ENCODE measurements at places on chromosomes 4 and X. TPM values are rescaled to one million over a fixed set of nuclear protein-coding genes. Genes with fewer than 3 reads are reported as not detected.

GRCh38 chr4:125573368-125573767 lies 258.6 kb downstream of the FAT4 start:
- H3K36me3 ChIP-seq, result no peaks in the 10 kb centered on the region
- no peaks in the 10 kb centered on the region for H3K4me1 ChIP-seq
- no peak overlapping the region for H3K4me3 ChIP-seq
- H3K27me3 ChIP-seq, result no peaks in the 10 kb centered on the region

DNA sequence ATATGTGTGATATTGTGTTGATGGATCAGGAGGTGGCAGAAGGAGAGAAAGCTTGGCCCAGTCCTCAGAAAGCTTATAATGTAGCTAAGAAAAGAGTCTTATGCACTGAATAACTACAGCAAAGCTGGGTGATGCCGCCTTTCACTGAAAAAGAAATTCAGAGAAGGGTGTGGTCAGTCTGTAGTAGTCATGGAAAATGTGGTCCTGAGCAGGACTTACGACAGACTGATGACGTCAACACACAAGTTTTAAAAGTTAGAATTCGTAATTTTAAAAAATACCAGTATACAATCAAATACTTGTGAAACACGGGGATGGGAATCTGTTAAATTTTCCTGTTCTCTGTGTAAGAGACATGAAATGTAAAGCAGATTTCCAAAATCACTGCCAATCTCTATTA lies 87.0 kb upstream of the RAPGEF2 start:
- no peaks in the 10 kb centered on the region for H3K36me3 ChIP-seq
- H3K27me3 ChIP-seq, result no peaks in the 10 kb centered on the region
- DNase-seq, result no peak
- no peak overlapping the region for H3K4me3 ChIP-seq
- peak overlapping the region; percentile 15 for H3K27ac ChIP-seq

GRCh38 chr4:47829438-47829837 lies 8.4 kb downstream of the CORIN start:
- no peaks in the 10 kb centered on the region for H3K4me1 ChIP-seq
- no peak overlapping the region for H3K27ac ChIP-seq
- H3K4me3 ChIP-seq, result no peak overlapping the region

Gene MAGEA4
- total RNA-seq, result not detected

- no peaks in the 10 kb centered on the region for H3K27me3 ChIP-seq
- no peak overlapping the region for H3K27ac ChIP-seq
- no peak overlapping the region for H3K4me3 ChIP-seq
- no peaks in the 10 kb centered on the region for H3K36me3 ChIP-seq
- no peak for DNase-seq
These were observed 56.2 kb downstream of the CCDC158 start for GRCh38 chr4:76364763-76365162.

Gene CT83
- not detected for total RNA-seq

GRCh38 chr4:160877087-160877790 lies 1286.6 kb downstream of the FSTL5 start:
- no peak for DNase-seq
- no peaks in the 10 kb centered on the region for H3K27me3 ChIP-seq
- H3K4me1 ChIP-seq, result no peaks in the 10 kb centered on the region
- H3K27ac ChIP-seq, result no peak overlapping the region
- no peak overlapping the region for H3K4me3 ChIP-seq
- H3K36me3 ChIP-seq, result no peaks in the 10 kb centered on the region

DNA sequence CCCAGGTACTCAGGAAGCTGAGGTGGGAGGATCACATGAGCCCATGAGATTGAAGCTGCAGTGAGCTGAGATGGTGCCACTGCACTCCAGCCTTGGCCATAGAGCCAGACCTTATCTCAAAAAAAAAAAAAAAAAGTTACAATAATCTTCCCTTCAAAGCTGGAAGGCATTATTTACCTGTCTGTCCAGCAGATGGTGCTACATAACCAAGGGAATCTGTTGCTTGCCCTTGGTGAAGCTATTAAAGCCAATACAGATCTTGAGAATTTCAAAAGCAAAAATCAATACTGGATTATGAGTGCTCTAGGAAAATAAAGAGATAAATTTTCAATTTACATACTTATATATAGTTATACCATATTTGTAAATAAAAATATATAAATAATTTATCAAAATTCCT lies 25.9 kb downstream of the PKD2 start:
- H3K4me3 ChIP-seq, result no peak overlapping the region
- no peaks in the 10 kb centered on the region for H3K36me3 ChIP-seq
- no peak overlapping the region for H3K27ac ChIP-seq
- peak; percentile 59 for DNase-seq

GRCh38 chr4:66160606-66161005 lies 490.3 kb upstream of the EPHA5 start:
- no peak overlapping the region for H3K27ac ChIP-seq
- no peaks in the 10 kb centered on the region for H3K4me1 ChIP-seq
- DNase-seq, result no peak
- H3K4me3 ChIP-seq, result no peak overlapping the region
- no peaks in the 10 kb centered on the region for H3K27me3 ChIP-seq

DNA sequence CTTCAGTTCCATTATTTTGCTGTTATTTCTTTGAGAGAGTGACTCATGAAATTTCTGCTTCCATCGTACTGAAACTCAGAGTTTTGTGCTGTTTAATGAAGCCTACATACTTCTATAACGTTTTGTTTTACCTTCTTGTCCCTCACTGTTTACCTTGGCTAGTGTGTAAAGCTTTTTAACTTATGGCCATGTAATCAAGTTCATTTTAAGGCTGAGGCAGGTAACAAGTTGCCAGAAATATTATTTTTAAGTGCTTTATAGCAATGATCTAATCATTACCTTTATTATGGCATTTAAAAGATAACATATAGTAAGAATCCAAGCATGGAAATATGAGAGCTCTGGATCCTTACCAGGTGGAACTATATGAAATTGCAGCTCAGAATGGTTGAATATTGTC lies 102.3 kb upstream of the FAT1 start:
- no peak for DNase-seq
- H3K36me3 ChIP-seq, result no peaks in the 10 kb centered on the region

Gene G6PD
- 9.6 TPM for total RNA-seq

DNA sequence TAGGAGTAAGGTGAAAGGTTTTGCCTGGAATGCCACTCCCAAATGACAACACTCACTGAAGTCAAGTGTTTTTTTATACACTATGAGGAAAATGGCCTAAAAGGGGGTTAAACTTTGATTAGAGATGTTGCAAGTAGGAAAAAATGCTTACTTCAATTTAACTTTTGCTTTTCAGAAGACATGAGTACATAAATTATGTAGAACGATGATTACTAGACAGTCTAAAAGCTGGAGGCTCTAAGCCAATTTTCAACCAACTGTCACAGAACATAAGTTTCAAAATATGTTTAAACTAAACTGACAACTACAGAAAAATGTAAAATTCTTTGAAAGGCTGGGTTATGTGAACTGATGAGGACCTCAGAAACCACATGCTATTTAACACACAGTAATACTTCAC lies 83.4 kb downstream of the SHISA3 start:
- no peaks in the 10 kb centered on the region for H3K4me1 ChIP-seq
- no peaks in the 10 kb centered on the region for H3K36me3 ChIP-seq
- no peak overlapping the region for H3K27ac ChIP-seq
- H3K4me3 ChIP-seq, result no peak overlapping the region

Gene C4orf50
- not detected for total RNA-seq

GRCh38 chr4:8349664-8350236 lies 80.2 kb downstream of the HTRA3 start:
- DNase-seq, result peak; percentile 35
- H3K27me3 ChIP-seq, result no peaks in the 10 kb centered on the region
- H3K36me3 ChIP-seq, result no peaks in the 10 kb centered on the region
- H3K4me1 ChIP-seq, result no peaks in the 10 kb centered on the region

- H3K27ac ChIP-seq, result no peak overlapping the region
- H3K36me3 ChIP-seq, result no peaks in the 10 kb centered on the region
- no peak overlapping the region for H3K4me3 ChIP-seq
- DNase-seq, result no peak
- no peaks in the 10 kb centered on the region for H3K4me1 ChIP-seq
These were observed 23.7 kb downstream of the SLC10A6 start for GRCh38 chr4:86825511-86825910.

DNA sequence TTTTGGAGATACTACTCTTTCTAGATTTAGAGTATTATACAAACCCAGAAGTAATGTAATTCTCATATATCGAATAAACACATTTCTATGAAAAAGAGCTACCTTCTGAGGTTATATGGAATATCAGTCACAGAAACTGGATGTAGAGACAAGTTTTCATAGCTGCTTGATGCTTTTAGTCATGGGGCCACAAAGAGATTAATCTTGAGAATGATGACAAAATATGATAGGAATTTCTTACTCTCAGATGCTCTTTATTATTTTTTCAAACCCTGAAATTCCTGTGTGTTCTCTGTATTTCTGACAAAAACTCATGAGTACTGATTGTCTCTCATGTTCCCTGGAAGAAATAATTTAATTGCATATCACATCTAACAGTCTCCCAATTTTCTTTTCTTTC lies 662.5 kb downstream of the RAPGEF2 start:
- no peak overlapping the region for H3K4me3 ChIP-seq
- H3K27ac ChIP-seq, result no peak overlapping the region
- no peaks in the 10 kb centered on the region for H3K27me3 ChIP-seq
- no peak for DNase-seq
- no peaks in the 10 kb centered on the region for H3K36me3 ChIP-seq
- H3K4me1 ChIP-seq, result no peaks in the 10 kb centered on the region

Gene TEX13C
- total RNA-seq, result not detected

- H3K36me3 ChIP-seq, result no peaks in the 10 kb centered on the region
- no peak for DNase-seq
- no peaks in the 10 kb centered on the region for H3K4me1 ChIP-seq
- no peak overlapping the region for H3K27ac ChIP-seq
- no peaks in the 10 kb centered on the region for H3K27me3 ChIP-seq
- H3K4me3 ChIP-seq, result no peak overlapping the region
These were observed 782.5 kb upstream of the INTU start for GRCh38 chr4:126850286-126850685.

DNA sequence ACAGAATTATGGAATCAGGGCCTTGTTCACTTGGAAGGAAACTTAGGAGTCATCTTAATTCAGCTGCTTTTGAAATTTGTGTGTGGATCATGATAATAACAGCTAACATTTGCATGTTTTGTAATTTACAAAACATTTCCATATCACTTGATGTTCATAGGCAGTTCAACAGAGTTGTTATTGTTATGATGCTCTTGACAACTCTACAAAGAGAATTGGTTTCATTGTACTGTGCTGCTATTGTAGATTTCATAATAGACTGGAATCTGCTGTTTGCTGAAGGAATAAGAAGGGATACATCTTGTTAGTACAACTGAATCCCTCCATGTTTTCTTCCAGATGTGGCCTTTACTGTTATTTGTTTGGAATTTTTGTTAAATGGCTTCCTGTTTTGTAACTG lies 83.5 kb downstream of the CNKSR2 start:
- no peak for DNase-seq
- no peak overlapping the region for H3K4me3 ChIP-seq
- no peaks in the 10 kb centered on the region for H3K27me3 ChIP-seq
- H3K4me1 ChIP-seq, result no peaks in the 10 kb centered on the region
- H3K36me3 ChIP-seq, result no peaks in the 10 kb centered on the region

Gene HS3ST1
- 0.32 TPM for total RNA-seq
